Fibroblast of lung (primary cell): ENCODE measurements at places on chromosomes 6 and 20. TPM values are rescaled to one million over a fixed set of nuclear protein-coding genes. Genes with fewer than 3 reads are reported as not detected.

Gene CDH4
- total RNA-seq: 2.3 and 4.8 TPM in 2 replicates

Gene HSD17B8
- 11.0 and 11.4 TPM in 2 replicates for total RNA-seq

Gene ACSS1
- 1.3 and 3.9 TPM in 2 replicates for total RNA-seq

Gene HLA-DQA1
- total RNA-seq: 0.26 TPM in 1 of 2 replicates, not detected in the other

Gene LPIN3
- total RNA-seq: 3.1 and 5.1 TPM in 2 replicates

Gene CITED2
- 94.8 and 139 TPM in 2 replicates for total RNA-seq

Gene ENPP5
- total RNA-seq: 2.3 and 2.5 TPM in 2 replicates

Gene SLC22A7
- not detected in 2 replicates for total RNA-seq

Gene PPIL6
- total RNA-seq: 5.0 and 8.5 TPM in 2 replicates

Gene CFAP61
- 0.26 TPM in 1 of 2 replicates, not detected in the other for total RNA-seq

Gene RSPH4A
- total RNA-seq: under 0.01 and 0.17 TPM in 2 replicates

Gene DNAH8
- under 0.01 TPM in 2 replicates for total RNA-seq

Gene CNKSR3
- 3.9 and 14.0 TPM in 2 replicates for total RNA-seq

Gene CLDN20
- total RNA-seq: not detected in 2 replicates
